Epithelial cell of proximal tubule (primary cell): ENCODE measurements at places on chromosomes 16 and 17. TPM values are rescaled to one million over a fixed set of nuclear protein-coding genes. Genes with fewer than 3 reads are reported as not detected.
A peak's percentile ranks its signal among the peaks of the same experiment; 100 is the strongest.

The KRTAP4-1 gene
- total RNA-seq = not detected in 2 replicates

DNA sequence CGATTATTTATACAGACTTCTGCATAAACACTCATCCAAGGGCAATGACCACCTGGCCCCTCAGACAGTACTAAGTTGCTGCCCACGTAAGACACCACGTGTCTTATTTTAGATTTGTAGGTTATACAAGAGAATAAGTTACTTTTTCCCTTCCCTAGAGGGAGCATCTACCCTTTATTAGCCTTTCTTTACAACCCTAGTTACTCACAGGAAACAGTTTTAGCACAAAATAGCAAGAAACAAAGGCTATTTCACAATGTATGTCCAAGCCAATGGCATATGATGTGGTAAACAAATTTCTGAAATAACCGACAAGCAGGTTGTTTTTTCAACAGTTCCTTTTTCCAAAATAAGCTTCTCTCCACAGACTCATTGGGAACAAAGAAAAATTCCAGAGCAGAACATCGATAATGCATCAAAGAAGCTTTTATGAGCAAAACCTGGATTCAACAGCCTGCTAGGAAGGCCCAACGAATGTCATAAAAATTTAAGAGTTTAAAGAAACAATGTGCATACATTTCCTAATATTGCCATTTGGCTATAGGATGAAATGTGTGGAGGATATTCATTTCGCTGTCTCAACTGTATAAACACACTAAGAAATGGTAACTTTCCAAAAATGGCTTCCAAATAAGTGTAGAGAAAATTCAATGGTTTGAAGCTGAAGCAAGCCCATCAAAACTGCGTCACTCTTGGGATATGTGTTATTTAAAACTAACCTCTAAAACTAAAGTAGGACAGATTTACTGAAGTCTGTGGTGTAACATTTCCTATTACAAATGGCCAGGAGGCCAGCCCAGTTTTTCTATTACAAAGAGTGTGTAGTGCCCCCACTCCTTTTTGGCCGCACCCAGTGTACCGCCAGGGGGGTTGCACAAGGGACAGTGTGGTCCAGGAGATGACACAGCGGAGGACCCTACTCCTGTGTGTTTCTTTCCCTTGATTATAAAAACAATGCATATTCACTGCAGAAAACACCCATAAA is 50.4 kb upstream of the ERN1 start:
- DNase-seq = no peak

- no peak for DNase-seq
These were observed 9.2 kb downstream of the FAM20A start for GRCh38 chr17:68592009-68592408.

DNA sequence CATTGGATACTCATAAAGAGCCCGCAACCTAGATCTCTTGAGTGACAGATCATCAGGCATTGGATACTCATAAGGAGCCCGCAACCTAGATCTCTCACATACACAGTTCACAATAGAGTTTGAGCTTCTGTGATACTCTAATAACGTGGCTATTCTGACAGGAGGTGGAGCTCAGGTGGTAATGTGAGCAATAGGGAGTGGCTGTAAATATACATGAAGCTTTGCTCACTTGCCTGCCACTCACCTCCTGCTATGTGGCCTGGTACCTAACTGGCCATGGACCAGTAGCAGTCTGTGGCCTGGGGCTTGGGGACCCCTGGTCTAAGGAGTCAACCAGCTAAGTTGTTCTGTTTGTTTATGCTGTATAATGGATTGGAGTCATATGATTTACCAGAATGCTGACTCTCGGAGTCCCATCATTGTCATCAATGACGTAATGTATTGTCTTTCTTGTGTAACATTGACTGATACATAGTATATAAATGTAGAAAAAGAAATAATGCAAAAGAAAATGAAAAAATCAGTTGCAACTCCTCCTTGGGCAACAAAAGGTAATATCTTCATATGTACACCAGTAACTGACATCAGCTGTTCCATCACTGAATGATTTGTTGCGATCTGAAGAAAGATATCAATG is 17.5 kb downstream of the ABCA9 start:
- DNase-seq = no peak

DNA sequence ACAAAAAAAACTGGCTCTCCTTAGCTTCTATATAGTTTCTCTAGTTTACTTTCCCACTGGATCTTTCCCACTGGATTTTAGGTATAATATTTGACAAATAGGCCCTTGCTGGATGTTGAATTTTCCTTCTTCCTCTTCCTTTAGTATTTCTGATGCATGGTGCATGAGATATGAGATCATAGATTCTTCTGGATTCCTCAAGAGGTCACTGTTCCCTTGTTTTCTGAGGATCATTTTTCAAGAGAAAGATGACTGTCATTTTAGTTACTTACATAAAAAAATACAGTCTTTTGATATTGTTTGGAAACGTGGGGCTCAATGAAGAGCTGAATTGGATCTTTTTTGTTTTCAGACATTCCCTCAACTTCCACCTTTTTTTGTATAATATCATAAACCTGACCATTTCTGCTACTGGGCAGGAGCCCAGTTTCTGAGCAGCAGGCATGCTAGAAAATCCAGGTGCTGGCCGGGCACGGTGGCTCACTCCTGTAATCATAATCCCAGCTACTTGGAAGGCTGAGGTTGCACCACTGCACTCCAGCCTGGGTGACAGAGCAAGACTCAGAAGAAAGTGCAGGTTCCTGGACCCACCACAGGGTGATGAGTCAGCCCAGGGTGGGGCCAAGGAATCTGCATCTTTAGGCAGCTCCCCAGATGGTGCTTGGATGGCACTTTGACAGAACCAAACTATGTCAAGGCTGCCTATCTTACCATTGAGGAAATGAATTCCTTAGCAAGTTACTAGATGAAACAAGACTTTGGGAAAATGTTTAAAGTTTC is 70.3 kb downstream of the SDR42E1 start:
- DNase-seq = peak; percentile 10
